ENCODE measurements at places on chromosomes 3 and 15.

- DNase-seq: no peak
Observed at GRCh38 chr15:57485869-57486268, 105.8 kb upstream of the MYZAP start.

- DNase-seq: no peak
Observed at GRCh38 chr15:48475600-48476395, 144.6 kb downstream of the DUT start.

DNA sequence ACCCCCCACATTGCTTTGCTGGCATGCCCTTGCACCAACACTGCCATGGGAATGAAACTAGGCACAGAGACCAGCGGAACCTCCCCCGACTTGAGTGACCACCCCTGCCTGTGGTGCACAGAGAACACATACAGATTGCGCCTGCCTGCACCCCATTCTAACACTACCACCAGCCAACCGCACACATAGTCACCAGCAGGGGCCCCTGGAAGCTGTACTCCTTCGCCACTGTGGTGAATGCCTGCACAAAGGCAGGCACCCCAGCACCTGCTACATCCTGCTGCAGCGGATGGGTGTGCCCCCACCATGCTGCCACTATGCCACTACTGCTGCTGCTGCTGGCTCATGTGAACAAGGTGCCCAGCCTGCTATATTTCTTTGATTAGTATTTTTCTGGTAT lies 27.4 kb upstream of the DNAAF4 start:
- no peak for DNase-seq

DNA sequence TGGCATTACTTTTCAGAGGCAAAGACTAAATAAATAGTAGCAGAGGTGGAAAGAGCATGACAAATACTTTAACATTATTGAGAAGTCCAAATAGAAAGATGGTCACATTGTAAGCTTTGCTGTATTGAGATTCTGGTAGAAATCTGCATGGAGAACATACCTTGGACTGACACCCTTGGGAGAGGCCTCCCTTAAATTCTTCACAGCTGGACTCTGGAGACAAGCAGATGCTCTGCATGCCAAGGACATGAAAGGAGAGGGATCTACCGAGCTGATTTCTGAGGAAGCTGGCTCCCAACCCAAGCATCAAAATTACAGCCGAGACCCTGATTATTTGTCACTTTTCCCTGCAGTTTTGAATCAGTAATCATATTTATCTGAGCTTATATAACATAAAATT lies 212.5 kb upstream of the COL8A1 start:
- no peak for DNase-seq

DNA sequence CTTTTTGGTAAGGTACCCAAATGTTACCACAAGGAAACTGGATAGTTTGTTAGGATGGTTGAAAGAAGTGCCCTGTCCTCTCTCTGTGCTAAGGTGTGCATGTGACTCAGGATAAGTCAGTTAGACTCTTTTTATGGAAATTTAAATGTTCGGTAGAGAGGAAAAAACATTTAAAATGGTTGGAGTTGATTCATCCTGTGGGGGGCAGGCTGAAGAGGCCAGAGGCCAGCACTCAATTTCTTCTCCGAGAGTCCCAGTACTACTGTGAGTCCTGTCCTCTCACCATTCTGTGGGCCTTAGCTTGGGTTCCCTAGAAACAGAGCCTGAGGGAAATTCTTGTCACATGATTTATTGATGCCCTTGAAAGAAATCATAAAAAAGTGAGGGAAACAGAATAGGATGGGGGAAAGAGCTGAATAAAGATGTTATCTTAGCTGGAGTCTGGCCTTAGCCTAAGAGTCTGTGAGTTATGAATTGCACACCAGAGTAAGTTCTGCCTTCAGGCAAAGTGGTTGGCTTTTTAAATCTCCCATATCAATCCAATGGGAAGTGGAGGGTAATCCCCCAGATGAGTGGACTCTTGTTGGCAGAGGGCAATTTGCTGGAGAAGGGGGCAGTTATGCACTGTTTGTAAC lies 106.5 kb upstream of the GALNT15 start:
- no peak for DNase-seq

GRCh38 chr15:42139596-42139995 lies 16.8 kb downstream of the PLA2G4F start:
- DNase-seq: no peak

GRCh38 chr3:194879126-194879877 lies 193.6 kb downstream of the FAM43A start:
- DNase-seq: no peak

- no peak for DNase-seq
Observed at GRCh38 chr3:192307631-192308030, 419.7 kb downstream of the FGF12 start.

DNA sequence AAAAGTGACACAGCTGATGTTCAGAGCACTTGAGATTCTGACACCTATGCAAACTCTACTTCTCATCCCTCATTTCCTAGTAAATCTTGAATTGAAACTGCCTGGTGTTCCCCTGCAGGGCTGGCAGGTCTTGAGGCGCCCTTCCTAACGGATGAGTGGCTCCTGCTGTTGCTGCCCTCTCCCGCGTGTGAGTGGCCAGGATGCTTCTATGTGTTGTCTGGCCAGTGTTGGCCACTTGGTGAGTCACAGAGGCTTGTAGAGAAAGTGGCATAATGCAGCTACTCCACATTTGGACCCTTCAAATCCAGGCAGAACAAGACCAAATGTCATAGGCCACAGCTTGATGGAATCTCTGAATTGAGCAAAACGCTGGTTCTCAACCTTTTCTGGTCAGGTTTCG lies 63.6 kb downstream of the MOBP start:
- no peak for DNase-seq

- DNase-seq: peak; percentile 61
Observed at GRCh38 chr3:119588112-119588511, 8.8 kb downstream of the ADPRH start.

DNA sequence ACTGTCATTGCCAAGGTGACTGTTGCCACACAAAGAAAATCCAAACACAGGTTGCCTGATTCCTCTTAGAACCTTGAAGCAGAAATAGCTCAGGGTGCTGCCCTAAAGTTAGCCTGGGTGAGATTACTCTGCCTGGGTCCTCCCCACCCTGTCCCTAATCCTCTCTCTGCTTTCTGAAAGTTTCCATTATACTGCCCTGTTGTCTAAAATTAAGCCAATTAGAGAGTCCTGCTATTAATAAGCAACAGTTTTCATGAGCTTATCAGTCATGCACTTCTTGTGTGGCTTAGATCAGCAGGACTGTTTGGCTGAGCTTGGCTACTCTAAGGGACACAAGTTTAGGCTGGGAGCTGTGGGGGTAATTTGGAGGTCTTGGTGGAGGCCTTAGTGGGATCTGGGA lies 334.7 kb upstream of the LRRFIP2 start:
- DNase-seq: no peak

DNA sequence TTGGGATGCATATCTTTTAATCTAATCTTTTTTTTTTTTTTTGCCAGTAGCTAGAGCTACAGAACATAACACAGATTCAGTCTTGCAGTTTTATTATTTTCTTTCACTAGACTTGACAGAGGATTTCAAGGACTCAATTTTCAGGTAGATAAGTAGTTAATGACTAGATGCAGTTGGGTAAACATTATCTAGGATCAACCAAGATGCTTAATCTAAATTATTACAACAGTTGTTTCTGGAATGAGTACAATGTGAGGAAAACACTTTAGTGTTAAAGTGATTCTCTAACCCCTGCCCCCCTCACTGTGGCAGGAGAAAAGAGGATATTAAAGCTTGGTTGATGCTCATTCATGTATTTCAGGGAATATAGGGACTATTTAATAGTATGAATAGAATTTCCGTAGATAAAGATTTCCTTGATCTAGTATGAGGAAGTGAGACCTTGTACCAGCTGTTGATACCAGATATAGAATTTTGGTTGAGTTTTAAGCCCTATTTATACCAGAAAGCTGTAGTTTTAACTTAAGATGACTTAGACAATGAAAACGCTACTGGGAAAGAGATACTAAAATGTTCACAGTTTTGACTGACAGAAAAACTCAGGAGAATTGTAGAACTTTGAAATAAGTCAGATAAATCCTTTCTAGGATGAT lies 389.0 kb upstream of the C2CD4B start:
- no peak for DNase-seq

DNA sequence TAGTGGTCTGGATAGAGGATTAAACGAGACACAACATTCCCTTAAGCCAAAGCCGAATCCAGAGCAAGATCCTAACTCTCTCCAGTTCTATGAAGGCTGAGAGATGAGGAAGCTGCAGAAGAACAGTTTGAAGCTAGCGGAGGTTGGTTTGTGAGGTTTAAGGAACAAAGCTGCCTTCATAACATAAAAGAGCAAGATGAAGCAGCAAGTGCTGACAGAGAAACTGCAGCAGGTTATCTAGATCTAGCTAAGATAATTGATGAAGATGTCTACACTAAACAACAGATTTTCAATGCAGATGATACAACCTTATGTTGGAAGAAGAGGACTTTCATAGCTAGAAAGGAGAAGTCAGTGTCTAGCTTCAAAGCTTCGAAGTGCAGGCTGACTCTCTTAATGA lies 14.8 kb upstream of the GASK1A start:
- no peak for DNase-seq

Data from mucosa of gallbladder (tissue), 1 donor.